ENCODE measurements at places on chromosomes 1 and 21.

- peaks cover 34% of the 10 kb centered on the region for H3K4me1 ChIP-seq
- no peak overlapping the region for H3K4me3 ChIP-seq
- peak; percentile 98 for DNase-seq
- H3K27ac ChIP-seq, result peak overlapping the region; percentile 81
- no peaks in the 10 kb centered on the region for H3K36me3 ChIP-seq
- no peaks in the 10 kb centered on the region for H3K27me3 ChIP-seq
Observed at GRCh38 chr21:33374450-33375096, 28.6 kb upstream of the IFNGR2 start.

DNA sequence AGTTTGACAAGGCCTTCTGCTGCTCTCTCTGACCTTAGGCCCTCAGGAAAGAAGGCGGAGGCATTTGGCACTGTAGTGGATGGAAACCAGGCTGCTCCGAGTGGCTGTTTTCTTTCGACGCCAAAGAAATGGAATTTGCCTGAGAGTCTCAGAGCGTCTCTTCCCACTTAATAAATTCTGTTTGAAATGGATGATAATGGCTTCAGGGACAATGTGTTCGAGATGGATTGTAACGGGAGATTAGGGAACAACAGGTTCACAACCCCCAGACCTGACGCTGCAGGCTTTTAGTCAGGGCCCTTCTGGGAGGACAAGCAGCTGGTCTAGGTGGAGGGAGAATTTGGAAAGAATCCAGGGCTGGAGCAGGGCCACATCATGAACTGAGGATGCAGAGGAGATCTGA lies 58.6 kb downstream of the TLR5 start:
- 0 out of 2 replicates have a peak, but pooled peaks cover 6% of the 10 kb centered on the region for H3K27me3 ChIP-seq
- no peak overlapping the region for H3K27ac ChIP-seq
- no peak overlapping the region for H3K4me3 ChIP-seq
- no peak for DNase-seq
- H3K4me1 ChIP-seq, result no peaks in the 10 kb centered on the region
- no peaks in the 10 kb centered on the region for H3K36me3 ChIP-seq

DNA sequence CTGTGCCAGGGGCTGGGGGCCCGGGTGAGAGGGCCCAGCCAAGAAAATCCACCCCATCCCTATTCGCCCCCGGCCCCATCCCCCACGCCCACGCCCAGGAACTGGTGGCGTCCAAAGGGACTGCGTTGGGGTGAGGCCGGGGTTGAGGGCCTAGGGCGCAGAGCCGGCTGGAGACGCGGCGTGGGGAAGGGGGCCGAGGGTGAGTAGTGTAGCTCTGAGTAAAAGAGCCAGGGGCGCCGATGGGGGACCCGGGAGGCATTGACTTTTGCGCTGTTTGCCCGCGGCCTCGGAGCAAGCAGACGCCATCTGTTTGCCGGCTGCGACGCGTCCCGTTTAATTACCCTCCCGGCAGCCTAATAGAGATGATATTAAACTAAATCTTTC lies 3.5 kb upstream of the DMRTA2 start:
- H3K4me3 ChIP-seq, result no peak overlapping the region
- no peaks in the 10 kb centered on the region for H3K27me3 ChIP-seq

DNA sequence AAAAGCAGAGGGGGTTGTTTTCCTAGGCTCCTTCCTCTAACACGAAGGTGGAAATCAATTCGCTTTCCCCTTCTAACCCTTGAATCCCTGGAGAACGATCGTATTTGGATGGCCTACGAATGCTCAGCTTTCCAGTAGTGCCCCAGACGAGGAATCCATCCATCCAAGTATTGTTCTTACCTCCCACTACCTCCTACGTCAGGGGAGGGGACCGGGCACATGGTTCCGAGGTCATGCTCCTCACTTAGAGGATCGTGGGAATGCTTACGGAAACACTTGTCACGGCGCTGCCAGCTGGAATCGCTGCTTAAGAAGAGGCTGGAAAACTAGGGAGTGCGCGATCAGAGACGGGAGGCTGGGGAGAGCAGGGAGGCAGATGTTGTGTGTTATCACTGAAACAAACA lies 47.4 kb downstream of the CAPZB start:
- no peak for DNase-seq
- H3K4me3 ChIP-seq, result no peak overlapping the region
- H3K36me3 ChIP-seq, result no peaks in the 10 kb centered on the region
- H3K4me1 ChIP-seq, result peaks cover 14% of the 10 kb centered on the region
- no peaks in the 10 kb centered on the region for H3K27me3 ChIP-seq

All from PC-9 (cell line).